ENCODE measurements at places on chromosomes 2 and 18.

DNA sequence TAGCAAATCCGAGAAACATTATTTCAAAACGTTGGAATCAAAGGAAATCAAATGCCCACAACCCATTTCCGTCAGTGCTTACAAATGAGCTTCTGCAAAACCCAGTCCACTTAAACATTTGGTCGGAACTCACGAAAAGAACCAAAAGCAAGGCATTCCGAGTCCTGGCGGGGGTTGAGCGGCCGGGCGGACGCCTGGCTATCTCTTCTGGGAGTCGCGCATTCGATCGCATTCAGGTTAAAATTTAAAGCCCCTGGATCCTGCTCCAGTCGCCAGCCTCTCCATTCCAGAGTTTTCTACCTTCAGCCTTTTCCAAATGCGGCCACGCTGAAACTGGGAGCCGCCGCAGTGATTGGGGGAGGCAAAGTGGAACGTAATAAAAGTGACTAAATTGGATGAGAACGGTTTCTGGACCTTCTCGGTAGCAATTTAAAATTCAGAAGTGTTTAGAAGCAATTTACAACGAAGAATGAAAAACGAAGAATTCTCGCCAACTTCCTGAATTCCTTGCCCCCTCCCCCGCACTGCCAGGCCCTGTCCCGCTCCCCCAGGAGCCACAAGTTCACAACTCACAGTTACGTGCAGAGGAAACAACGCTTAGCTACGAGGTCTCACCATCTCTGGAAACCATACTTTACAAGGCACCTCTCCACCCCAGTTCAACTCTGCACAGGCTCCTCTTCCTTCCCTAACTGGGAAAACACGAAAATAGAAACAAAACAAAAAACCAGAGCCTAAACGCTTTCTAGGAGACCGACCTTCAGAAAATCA, 1.7 kb upstream of the GATA6 start:
- DNase-seq, result no peak

DNA sequence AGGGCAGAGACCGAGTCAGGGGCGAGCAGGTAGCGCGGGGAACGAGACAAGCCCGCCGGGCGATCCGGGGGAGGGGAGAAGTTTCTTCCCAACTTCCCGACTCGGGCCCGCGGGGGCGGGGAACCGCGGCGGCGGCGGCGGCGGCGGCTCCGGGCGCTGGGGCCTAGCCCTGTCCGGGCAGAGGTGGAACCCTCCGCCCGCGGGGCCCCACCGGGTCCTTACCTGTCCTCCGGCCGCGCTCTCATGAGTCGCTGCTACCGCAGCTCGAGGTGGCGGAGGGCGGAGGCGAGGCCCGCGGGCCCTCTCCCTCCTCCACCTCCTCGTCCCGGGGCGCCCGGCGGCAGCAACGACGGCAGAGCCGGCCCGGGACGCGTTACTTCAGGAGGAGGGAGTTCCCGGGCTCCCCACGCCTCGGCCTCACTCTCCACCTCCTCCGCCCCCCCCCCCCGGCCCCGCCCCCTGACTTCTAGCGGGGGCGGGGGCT, at the start of gene YES1:
Gene YES1, minus strand, starts transcription at position 351 of the 484 bp plus-strand sequence. CDS start 55,415 bp downstream, outside the sequence.
- peak; percentile 78 for DNase-seq

- no peak for DNase-seq
Observed at GRCh38 chr2:201858281-201859184, 52.2 kb downstream of the CDK15 start.

- DNase-seq, result peak; percentile 9
Observed at GRCh38 chr2:189178054-189178453, 1.5 kb downstream of the COL5A2 start.

GRCh38 chr2:61922714-61923113, 17.2 kb downstream of the COMMD1 start:
- no peak for DNase-seq
